ENCODE measurements at places on chromosomes 11 and 22. TPM values are rescaled to one million over a fixed set of nuclear protein-coding genes. Genes with fewer than 3 reads are reported as not detected.

Gene FGF4
- not detected for total RNA-seq

Gene CCDC87
- 0.28 TPM for total RNA-seq

Gene POU2AF1
- not detected for total RNA-seq

Gene PATE4
- total RNA-seq = not detected

Gene OR2AG1
- total RNA-seq = not detected

Gene MYEOV
- 14.4 TPM for total RNA-seq

Gene SLC25A45
- total RNA-seq = 4.8 TPM

Gene SCN2B
- total RNA-seq = not detected

Data from endothelial cell of umbilical vein (primary cell).